ENCODE measurements at places on chromosomes 11 and 22. TPM values are rescaled to one million over a fixed set of nuclear protein-coding genes. Genes with fewer than 3 reads are reported as not detected.

Gene OLFML1
- 0.33 TPM for total RNA-seq

Gene NELL1
- 0.02 TPM for total RNA-seq

Gene VWCE
- total RNA-seq = 0.35 TPM

Gene SSH3
- 6.5 TPM for total RNA-seq

Gene CNGA4
- not detected for total RNA-seq

DNA sequence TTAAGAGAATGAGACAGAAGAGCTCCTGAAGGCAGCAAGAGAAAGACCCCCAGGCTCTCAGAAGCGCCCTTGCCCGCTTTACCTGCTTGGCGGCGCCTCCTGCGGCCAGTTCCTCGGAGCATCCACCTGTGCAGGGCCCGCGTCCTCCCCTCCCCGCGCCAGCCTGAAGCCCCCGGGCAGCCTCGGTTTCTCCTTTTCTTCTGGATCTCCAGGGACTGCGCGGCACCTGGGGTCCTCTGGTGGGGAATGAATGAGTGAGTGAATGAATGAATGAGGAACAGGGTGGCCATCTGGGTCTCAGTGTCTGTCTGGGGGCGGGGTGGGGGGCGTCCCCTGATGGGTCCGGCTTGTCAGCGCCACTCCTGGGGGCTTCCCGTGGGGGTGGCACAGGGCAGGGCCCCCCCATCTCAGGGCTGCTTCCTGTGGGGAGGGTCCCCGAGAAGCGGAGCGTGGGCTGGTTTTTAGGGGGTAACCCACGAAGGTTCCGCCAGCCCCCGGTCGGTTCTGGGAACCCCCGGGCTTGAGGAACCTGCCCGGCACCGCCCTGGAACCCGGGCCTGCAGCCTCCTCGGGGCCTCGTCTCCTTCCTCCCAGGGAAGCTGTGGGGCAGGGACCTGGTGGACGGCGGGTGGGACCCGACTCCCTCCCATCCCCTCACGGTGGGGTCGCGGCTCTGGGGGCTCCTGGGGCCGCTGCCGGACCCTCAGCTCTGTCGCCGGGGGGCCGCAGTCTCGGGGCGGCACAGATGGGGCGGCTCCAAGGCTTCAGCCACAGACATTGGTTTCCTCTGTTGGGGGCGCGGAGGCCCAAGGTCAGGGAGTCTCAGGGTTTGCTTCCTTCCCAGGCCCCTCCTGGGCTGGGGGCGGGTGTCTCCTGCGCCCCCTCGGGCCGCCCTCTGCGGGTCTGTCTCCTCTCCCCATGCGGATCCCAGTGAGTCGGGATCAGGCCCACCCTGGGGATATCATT, 8.3 kb upstream of the KRTAP5-7 start:
- no peak for DNase-seq

GRCh38 chr11:12125609-12126149, 15.3 kb downstream of the MICAL2 start:
- DNase-seq = no peak

DNA sequence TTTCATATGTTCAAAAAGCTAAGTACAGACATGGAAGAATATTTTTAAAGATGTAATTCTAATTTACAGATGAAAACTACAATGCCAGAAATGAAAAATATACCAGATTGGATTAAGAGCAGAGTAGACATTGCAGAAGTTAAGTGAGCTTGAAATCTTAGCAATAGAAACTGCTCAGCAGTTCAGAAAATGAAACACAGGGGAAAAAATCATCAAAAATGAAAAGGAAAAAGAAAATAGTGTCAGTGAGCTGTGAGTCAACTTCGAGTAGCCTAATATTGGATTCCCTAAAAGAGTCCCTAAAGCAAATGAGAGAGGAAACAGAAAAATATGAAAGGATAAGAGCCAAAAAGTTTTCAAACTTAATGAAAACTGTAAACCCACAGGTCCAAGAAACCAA, 25.8 kb upstream of the IL10RA start:
- no peak for DNase-seq

GRCh38 chr11:86108191-86108590, 39.3 kb upstream of the PICALM start:
- DNase-seq = no peak

DNA sequence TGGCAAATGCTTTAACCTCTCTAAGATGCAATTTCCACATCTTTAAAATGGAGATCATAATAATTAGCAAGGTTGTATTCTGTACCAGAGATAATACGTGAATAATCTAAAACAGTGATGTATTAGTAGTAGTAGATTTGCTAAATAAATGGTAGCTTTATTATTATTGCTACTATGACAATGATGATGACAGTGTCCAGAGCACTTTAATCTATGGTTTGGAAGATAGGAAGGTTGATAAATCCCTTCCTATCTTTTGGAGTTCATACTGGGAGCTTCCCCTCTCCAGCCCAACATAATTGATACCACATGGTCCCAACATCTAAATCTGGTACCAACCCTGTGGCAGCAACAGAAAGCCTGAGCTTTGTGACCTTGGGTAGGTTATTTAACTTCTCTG, 267.8 kb downstream of the FAT3 start:
- no peak for DNase-seq

DNA sequence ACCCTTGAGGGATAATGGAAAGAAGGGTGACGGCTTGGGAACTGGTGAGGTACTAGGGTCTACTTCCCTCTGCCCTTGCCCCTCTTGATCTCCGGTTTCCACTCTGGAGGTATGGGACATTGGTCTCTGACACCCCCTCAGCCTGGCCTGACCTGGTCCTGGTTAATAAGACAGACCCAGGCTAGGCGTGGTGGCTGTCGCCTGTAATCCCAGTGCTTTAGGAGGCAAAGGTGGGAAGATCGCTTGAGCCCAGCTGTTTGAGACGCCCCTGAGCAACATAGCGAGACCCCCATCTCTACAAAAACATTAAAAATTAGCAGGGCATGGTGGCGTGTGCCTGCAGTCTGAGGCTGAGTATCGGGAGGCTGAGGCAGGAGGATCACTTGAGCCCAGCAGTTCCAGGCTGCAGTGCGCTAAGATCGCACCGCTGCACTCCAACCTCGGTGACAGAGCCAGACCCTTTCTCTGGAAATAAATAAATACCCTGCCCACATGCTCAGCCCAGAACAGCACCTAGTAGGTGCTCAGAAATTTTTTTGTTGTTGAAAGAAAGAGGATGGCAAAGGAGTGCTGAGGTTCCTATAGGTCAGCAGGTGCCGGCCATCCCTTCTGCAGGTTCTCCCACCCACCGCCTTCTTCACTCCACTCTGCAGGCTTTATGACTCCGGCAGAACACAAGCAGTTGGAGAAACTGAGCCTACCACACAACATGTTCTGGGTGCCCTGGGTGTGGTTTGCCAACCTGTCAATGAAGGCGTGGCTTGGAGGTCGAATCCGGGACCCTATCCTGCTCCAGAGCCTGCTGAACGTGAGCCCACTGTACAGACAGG, 6.3 kb downstream of the BEST1 start:
- no peak for DNase-seq

DNA sequence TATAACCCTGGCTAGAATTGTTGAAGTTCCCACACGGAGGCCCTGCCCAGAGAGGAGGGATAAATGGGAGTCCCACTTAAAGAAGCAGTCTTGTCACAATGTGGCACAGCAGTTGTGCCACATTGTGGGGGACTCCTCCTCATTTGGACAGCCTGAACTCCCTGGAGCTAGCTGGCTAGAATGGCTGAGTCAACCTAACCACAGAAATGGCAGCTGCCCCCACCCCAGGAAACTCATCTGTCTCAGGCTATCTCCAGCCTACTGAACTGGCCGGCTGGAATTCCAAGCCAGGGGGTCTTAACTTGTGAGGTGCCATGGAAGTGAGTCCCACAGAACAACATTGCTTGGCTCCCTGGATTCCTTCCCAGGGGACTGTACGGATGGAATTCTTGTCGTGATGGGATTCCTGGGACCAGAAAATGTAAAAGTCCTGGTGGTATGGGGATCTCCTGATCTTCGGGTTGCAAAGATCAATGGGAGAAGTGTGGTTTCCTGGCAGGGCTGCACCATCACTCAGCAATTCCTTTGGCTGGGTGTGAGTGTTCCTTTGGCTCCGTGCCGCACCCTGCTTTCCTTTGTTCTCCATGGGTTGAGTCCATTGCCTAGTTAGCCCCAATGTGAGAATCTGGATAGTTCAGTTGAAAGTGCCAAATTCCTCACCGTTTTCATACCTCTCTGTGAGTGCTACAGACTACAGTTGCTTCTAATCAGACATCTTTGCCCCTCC, 791.2 kb upstream of the FAT3 start:
- peak; percentile 21 for DNase-seq

DNA sequence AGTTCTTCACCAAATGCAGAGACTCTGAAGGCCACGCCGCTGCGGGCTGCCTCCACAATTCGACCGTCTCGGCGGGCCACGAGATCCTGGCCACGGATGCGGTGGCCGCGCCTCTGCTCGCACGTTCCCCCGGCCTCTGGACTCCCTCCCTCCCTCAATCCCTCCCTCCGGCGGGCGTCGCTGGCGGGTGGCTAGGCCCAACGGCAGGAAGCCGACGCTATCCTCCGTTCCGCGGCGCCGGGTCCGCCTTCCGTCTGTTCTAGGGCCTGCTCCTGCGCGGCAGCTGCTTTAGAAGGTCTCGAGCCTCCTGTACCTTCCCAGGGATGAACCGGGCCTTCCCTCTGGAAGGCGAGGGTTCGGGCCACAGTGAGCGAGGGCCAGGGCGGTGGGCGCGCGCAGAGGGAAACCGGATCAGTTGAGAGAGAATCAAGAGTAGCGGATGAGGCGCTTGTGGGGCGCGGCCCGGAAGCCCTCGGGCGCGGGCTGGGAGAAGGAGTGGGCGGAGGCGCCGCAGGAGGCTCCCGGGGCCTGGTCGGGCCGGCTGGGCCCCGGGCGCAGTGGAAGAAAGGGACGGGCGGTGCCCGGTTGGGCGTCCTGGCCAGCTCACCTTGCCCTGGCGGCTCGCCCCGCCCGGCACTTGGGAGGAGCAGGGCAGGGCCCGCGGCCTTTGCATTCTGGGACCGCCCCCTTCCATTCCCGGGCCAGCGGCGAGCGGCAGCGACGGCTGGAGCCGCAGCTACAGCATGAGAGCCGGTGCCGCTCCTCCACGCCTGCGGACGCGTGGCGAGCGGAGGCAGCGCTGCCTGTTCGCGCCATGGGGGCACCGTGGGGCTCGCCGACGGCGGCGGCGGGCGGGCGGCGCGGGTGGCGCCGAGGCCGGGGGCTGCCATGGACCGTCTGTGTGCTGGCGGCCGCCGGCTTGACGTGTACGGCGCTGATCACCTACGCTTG, at the start of gene FUT4:
Gene FUT4 (plus strand): TSS at position 227 of the 951 bp plus-strand sequence. CDS start 213 bp downstream, at position 440.
- DNase-seq = no peak

GRCh38 chr11:61551634-61552033, 29.2 kb downstream of the SYT7 start:
- DNase-seq = peak; percentile 86

DNA sequence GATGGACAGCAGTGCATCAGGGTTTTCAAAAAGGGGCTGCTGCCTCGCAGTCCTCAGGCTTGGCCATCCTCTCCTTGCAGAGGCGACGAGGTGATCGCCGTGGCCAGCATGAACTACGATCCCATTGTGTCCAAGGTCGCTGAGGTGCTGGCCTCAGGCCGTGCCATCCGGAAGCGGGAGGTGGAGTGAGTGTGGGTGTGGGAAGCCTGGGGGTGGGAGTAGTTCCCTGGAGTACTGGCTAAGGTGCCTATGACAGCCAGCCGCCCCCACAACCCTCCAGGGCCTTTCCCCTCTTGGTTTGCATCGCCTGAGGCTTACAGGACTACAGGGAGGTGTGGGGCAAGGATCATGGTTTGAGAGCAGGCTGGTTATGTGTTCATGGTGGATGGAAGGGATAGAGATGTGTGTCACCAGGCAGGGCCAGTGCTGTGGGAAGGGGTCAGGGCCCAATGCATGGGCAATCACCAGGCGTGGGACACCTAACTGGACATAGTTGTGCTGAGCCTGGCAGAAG, 2.1 kb upstream of the LZTR1 start:
- no peak for DNase-seq

GRCh38 chr22:19879992-19880785, 25.5 kb upstream of the GNB1L start:
- DNase-seq = no peak

- peak; percentile 37 for DNase-seq
Measured at GRCh38 chr22:41447435-41448188, 1.0 kb upstream of the TOB2 start.

DNA sequence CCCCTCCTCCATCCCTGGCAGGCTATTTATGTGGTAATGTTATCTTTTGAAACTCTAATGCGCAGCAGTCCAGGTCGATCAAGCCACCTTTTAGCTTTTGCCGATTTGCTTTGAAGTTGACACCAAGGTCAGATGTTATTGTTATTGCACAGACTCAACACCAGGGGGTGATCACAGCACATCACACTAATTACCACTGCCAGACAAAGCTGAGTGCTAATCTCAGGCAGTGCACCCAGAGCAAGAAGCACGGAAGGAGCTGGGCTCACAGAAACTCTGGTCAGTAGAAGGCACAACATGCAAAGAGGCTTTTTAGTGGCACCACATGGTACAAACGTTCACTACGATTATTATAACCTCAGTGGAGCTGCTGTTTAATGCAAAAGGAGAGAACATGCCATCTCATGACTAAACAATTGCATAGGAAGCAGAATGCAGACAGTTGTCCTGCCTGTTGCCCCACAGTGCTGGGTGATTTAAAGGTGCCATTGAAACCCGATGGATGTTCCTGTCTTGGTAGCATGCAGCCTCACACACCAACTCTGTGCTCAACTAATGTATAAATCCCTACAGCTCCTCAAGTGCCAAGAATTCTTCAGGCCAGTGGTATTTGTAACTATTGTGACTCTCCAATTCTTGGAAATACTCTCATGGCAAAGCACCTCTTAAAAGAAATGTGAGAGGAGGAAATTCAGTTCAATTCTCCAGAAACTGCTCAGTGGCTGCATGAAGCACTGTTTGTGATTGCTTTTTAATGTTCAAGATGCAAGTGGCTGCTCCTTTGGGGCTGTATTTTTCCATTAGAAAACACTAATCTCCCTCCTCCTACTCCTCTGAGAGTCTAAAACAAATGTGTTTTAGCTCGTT, 353.9 kb upstream of the DDI1 start:
- peak; percentile 82 for DNase-seq

- DNase-seq = no peak
Measured at GRCh38 chr11:92843455-92843854, 126.0 kb upstream of the MTNR1B start.

- no peak for DNase-seq
Measured at GRCh38 chr11:4751201-4751600, 18.5 kb downstream of the OR51F1 start.

DNA sequence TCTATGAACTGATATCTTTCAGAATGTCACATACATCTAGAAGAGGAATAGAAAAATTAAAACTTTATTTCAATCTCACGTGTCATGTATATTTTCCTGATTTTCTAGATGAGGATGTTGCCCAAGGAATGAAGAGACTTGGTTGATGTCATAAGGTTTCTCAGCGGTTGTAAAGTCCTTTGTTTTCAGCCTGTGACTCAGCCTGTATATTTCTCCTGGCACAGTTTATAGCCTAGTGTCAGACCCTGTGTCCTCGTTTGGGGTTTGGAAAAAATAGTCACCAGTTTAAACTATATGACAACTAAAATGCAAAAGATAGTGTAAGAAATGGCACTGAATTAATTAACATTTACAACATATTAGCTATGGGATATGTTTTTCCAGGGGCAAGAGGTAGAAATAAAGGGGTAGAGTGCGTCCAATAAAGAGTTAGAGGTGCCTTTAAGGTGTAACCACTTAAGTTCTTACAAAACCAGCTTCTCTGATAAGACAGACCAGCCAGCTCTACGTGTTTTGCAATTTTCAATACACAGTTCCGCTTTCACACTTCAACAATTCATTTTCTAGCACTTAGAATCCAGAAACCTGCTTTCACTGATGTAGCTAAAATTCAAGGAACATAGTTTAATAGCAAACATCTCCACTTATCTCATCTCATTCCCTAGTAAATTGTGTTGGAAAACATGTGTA, 1432.6 kb upstream of the TENM4 start:
- peak; percentile 37 for DNase-seq

Measured in H4 (cell line).